Brain pericyte (primary cell): ENCODE measurements at places on chromosomes 2 and 18.
A peak's percentile ranks its signal among the peaks of the same experiment; 100 is the strongest.

- DNase-seq = no peak
These were observed 329.7 kb downstream of the FSIP2 start for GRCh38 chr2:186068139-186068801.

DNA sequence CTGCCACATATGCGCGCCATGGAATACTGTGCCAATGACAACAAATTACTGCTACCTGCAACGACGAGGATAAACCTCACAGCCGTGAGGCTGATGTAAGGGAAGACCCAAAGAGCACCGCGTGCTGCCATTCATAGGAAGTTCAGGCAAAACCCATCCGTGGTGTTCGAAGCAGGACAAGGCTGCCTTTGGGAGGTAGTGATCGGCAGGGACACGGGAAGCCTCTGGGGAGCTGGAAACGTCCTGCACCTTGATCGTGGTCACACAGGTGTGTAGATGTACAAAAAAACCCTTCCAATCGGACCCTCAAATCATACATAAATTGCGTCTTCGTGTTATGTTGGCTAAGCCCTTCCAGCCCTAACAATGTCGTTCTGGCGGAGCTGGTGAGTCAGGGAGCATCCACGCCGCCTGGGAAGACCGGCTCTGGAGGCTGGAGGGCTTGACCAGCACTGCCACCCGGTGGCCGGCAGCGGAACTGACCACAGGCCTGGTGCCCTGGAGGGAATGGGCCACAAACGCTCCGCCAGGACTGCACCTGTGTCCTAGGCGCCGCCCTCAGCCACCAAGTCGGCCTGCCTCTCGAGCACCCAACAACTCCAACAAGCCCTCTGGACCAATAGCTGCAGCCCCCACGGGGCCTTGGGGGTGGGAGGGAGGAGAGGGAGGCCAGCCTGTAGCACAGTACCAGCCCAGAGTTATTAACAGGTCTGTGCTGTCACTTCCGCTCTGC, 4.1 kb upstream of the NEURL3 start:
- peak; percentile 41 for DNase-seq

DNA sequence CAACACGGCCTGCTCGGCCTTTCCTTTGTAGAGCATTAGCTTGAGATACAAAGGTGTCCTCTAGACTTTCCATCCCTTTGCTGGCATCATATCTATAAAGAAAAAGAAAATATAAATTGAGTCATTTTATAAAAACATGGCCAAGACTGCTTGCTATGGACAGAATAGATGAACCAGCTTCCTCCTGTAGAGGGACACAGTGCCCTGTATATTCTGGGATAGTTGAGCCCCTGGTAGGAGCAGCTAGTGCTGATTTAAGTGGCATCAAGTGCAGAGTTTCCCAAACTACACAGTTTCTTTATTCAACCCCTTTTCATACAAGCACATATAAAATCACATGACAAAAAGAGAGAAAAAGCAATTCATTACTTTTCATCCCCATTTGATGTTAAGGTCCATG, 47.9 kb downstream of the GEMIN6 start:
- DNase-seq = no peak

- DNase-seq = no peak
These were observed 69.5 kb upstream of the TLK1 start for GRCh38 chr2:171230176-171230575.

- peak; percentile 17 for DNase-seq
These were observed 6.2 kb downstream of the MRPS5 start for GRCh38 chr2:95115418-95115817.

GRCh38 chr2:188295067-188295685, 3.5 kb downstream of the GULP1 start:
- no peak for DNase-seq

DNA sequence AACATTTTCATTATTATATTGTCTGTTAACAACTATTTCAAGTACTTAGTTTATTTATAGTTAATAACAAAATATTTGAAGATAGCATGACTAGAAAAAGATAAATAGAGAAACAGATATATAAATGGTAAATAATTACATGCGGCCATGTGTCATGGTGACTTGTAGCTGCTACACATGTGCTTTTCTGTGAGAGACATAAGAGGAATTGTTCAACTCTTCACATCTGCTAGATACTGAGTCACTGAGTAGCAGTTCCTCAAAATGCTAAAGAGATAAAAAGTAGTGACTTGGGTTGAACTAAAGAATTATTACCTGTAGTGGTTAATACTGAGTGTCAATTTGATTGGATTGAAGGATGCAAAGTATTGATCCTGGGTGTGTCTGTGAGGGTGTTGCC, 37.5 kb upstream of the SCN9A start:
- no peak for DNase-seq

DNA sequence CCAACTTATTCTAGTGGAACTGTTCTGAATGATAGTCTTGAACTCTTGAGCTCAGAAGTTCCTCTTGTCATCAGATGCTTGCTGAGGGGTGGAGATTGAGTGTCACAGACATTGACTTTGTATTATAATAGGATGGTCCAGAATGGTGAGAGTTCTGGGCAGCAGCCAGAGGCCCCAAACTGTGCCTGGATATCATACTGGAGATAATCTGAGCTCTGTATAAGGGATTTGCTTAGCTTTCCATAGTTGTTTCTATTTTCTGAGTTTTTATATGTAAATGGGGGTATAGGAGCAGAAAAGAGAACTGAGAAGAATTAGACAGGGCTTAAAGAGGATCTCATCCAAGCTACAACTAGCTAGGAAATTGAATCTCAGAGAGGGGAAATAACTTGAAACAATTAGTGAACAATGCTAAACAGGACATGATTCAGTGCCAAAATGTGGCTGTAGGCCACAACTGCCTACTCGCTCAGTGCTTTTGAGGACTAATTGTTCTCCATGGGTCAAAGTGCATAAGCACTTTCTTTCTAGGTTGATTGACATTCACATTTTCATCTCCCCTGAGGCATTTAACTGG, 10.1 kb upstream of the LCLAT1 start:
- DNase-seq = no peak

DNA sequence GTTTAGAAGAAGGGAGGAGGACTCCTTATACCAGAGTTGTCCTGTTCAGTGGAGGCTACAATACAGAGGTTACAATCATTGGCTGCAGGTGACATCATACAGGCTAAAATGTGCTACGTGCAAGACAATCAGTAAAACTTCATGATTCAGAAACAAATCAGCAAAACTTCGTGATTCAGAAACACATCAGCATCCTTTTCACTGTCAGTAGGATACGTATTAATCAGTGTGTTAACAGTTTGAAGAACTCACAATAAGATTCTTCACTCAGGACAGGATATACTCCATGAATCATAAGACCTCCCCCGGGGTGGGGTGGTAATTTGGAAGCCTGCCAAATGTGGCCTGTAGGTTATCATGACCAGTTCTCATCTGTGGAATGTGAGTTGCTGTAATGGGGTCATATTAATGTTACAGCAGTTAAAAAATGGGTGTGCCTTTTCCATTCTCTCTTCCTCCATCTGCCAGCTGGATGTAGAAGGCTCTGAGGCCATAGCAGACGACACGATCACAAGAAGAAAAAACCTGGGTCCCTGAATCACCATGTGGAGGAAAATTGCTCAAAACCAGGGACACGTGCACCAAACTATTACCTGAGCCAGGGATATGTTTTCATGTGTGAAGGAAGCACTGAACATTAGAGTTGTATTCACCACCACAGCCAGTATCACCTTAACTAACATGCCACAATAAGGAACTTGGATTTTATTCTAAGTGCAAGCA, 134.8 kb upstream of the CREB1 start:
- DNase-seq = no peak

- DNase-seq = no peak
These were observed 17.4 kb downstream of the TTC39C start for GRCh38 chr18:24031916-24032315.

GRCh38 chr2:190746971-190747761, 98.3 kb downstream of the NAB1 start:
- no peak for DNase-seq

DNA sequence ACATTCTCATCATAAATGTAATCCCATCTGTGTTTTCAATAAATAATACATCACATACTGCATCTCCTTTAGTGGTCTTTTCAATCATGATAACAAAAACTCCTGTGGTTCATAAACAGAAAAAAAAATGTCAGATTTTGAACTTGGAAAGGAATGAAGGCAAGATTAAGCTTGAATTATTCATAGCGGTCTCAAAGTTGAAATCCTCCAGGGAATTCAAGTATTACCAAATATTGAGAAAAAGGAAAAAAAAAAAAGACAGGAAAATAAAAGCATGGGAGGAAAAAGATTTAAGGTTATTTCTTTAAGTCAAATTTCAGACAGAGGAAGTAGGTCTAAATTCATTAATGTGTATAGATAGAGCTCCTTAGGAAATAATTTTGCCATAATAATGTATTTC, 92.1 kb downstream of the COLEC12 start:
- no peak for DNase-seq

DNA sequence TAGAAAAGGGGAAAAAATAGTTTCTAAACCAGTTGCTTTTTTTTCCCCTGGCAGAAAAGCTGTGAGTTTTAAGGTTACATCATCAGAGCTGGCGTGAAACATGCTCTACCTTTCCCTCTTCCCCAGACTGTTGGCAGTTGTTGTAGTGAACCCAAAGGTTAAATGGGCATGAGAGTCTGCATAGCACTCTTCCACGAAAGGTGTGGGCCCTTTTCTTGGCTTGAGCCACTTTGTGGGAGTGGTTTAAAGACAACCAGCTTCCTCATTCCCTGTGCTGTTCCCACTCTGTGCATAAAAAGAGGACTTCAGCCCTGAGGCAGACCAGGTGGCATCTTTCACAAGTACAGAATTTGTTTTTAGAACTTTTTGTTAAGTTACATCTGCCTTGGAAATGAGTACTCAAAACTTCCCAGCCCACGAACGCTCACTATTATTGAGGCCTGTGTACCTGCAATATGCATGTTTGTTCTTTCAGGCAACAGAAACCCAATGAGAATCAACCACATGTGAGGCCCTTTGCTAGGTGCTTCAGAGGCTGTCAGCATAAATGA, 243.8 kb downstream of the BABAM2 start:
- no peak for DNase-seq

DNA sequence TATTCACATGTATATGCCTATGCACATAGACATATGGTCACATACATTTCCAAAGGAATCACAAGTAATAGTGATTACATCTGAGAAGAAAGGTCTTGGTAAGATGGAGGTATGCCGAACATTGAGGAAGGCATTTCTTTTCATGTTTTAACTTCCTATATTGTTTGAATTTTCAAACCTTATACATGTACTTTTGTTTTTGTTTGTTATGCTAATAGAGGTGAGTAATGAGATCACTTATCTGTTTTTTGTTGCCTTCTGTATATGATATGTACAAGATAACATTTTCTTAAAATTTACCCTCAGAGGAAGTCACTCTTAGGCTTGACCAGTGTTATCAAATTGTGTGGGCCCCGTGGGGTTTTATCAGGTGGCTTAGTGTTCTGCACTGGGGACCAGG, 166.5 kb upstream of the OTX1 start:
- DNase-seq = no peak

DNA sequence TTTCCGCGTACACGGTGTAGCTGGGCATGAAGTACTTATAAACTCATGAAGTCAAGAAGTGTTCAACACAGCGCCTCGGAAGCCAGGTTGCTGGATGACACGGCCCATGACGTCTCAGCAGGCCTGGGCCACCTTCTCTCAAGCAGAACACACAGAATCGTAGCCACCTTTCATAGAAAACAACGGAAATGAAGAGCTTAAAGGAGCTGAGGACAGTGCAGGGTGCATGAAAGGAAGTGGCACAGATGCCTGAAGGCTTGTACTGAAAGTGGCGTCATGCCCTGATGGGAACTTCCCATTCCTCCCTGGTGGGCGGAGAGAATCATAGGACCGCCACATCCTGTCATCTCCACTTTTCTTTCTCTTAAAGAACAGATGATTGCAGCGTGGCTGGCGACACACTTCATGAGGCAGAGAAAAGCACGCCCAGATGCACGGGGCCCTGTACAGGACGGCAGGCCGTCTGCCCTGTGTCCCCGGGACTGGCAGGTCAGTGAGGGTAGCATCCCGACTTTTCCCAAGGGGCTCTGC, 31.1 kb downstream of the HDAC4 start:
- peak; percentile 16 for DNase-seq

- no peak for DNase-seq
These were observed 535 bp downstream of the ATG4B start for GRCh38 chr2:241637795-241638660.

DNA sequence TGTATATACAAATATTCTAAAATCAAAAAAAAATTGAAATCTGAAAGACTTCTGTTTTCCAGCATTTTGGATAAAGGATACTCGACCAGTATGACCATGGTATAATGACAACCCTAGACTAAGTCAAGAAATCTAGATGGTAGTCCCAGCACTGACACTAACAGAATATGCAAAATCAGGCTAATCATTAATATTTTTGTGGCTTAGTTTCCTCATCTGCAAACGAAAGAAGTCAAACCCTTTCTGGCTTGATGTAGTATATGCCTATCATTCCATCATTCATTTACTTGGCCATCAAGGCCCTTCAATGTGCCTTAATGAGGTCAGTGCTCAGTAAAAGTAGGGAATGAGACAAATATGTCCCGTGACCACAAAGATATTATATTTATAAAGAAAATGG, 83.5 kb downstream of the NCKAP5 start:
- no peak for DNase-seq

DNA sequence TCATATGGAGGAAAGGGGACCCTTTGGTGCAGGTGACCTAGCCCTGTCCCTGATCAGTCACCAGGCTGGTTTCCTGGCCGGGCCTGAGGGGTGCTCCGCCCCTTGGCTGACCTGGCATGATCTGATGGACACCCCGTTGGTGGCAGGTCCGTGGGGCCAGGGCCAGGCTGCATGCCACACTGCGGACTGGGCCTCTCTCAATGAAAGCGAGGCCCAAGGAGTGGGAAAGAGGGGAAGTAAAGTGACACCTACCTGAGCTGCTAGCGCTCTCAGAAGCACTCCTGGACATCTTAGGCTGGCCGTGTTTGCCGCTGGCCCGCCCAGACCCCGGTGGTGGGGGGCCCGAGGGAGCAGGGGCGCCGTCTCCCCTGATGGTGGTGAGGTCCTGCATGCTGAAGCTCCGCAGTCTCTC, 33.1 kb downstream of the MRPL35 start:
- no peak for DNase-seq

DNA sequence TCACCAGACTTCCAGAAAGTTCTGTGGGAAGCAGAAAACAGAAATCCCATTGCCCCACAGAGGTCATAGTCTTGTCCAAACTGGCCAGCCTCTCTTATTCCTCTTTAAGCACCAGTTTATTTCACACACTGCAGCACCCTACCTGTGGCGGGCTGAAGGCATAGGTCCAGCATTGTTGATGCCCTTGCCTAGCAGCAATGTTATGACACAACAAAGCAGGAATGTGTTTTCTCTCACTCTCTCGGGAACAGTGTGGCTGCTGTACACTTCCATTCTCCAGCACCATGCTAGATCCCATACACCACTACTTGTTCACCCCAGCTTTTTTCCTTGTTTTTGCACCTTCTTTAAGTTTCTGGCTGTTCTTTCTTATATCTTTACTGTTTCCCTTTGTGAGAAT, 181.6 kb downstream of the DNAH6 start:
- no peak for DNase-seq

- peak; percentile 41 for DNase-seq
These were observed 29.8 kb downstream of the BABAM2 start for GRCh38 chr2:27920148-27920885.
